ENCODE measurements at places on chromosomes 4 and X.

GRCh38 chrX:11724122-11725017 is 33.7 kb upstream of the MSL3 start:
- no peak for DNase-seq

DNA sequence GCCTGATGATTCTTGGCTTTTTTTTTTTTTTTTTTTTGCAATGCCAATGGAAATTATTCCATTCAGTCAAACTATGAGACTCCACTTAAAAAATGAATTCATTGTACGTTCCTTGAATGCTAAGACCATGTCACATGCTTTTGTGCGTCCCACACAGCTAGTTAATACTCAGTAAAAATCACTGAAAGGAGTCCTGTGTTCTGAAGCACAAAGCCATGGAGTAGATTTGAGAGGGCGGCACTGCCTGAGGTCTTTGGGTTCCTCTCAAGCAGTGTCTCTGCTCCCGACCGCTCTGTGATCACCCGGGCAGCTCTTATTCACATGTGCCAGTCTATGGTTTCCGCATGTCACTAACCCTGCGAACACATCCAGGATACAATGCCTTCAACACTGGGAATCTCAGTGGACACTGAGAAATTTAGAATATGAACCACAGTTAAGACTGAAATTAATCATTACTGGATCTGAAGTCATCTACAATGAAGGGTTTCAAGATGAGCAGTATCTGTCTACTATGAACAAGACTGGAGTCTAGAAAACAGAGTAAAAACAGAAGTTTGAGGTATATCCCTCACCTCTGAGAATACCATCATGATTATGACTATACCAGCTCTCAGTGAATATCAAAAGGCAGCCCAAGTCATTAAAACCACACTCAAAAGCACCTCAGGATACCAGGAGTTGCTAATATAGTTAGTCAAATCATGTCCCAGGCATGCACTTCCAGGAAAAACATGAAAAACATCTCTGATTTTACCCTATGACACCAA is 193.0 kb downstream of the MGST2 start:
- no peak for DNase-seq

DNA sequence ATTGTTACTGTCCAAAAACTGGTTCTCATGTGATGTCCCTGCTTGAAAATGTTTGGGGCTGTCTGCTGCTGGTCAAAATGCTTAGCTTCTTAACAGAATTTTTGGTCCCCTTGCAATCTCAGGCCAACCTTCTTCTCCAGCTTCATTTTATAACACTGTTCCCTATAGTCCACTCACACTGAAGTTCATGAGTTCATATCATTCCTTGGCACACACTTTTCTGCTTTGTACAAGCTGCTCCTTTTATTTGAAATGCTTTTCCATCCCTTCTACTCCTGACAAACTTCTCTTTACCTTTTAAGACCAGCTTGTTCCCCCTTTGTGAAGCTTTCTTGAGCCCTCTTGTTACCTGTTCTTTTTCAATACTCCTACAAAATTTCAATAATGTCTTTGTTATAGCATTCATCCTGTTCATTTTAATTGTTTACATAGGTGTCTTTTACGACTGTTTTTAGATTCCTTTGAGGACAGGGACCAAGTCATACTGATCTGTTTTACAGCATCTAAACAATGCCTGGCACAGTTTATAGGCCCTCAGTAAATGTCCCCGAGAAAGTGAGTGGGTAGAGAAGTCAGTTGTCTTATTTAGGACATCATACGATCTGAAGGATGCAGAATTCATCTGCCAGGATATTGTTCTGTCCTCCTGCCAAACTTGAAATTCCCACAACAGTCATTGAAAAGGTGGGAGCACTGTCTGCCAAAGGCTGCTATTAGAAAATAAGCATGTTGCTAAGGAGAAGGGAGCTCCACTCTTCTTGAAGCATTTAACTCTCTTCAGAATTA is 134.4 kb upstream of the BMPR1B start:
- no peak for DNase-seq

GRCh38 chrX:12330841-12331240 is 192.6 kb downstream of the FRMPD4 start:
- no peak for DNase-seq
